Hindlimb muscle (tissue), 1 donor: ENCODE measurements at places on chromosomes 4 and X.

GRCh38 chrX:24575496-24575895 is 71.7 kb downstream of the PCYT1B start:
- DNase-seq: no peak

GRCh38 chr4:100071506-100071905 is 118.8 kb downstream of the DDIT4L start:
- no peak for DNase-seq

DNA sequence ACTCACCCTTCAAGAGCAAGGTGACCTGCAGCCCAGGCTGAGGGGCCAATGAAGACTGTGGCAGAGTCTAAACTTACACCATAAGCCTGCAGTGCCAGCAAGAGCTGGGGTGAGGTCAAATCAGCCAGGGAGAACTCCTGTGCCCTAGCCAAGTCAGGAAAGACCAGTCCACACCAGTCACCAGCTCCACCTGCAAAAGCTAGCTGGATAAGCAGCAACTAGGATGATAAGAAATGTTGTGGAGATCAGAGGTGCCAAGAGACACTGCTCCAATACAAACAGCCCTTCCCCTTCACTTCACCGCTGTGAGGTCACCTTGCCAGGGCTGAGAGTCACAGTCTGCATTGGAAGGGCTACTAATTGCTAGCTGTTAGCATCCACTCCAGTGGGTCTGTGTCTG is 31.3 kb downstream of the NIPAL1 start:
- DNase-seq: no peak

DNA sequence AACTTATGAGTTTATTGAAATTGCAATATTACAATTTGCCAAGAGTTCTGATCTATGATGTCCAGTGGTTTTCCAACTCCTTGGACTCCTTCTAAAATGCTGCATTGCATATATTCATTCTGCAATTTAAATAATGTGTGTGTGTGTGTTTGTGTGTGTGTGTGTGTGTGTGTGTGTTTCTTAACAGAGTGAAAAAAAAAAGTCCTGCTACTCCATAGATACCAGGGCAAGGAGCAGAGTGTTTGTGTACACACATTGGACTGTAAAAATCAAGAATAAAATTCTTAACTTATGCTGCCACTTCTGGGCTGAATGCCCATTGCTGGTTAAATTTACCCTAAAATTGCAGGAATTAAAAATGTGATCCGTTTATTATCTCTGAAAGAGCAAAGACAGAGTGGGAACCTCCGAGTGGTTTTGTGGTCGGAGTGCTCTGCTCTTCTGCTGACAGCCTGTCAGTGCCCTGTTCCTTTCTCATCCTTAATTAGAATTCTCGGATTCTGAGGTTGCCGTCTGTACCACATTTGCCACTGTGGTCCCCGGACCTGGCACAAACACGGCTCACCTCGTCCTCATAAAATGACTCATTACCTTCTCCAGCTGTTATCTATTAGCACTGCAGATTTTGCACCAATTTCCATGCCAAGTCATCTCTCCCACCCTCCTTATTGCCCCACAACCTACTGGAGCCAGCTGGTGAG is 355.5 kb downstream of the KCNIP4 start:
- DNase-seq: no peak

GRCh38 chr4:1603413-1604135 is 80.5 kb downstream of the FAM53A start:
- no peak for DNase-seq

DNA sequence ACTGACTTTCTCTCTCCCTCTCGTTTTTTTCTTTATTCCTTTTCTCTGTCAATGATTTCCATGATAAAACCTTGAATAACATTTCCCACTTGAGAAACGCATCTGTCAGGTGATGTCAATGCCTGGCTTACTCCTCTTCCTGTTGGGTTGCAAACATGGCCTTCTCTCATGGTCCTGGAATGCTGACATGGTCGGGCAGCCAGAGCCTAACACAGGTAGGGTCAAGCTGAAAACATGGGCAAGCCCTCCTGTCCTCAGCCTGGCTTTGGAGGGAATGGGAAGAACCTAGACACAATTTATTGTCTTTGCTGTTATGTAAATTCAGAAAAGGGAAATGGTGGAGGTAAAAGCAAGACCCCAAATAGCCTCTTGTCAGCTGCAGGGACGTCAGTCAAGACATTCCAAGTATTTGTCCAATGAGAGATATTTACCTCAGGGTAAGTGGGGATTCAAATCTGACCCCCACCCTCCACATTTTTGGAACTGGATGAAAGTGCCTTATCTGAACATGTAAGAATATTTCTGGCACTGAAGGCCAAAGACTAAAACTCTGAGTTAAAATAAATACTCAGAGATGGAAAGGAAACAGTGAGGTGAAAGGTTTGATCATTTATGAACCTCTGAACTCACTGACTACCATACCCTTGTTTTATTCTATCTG is 473.8 kb downstream of the SPRY1 start:
- no peak for DNase-seq

DNA sequence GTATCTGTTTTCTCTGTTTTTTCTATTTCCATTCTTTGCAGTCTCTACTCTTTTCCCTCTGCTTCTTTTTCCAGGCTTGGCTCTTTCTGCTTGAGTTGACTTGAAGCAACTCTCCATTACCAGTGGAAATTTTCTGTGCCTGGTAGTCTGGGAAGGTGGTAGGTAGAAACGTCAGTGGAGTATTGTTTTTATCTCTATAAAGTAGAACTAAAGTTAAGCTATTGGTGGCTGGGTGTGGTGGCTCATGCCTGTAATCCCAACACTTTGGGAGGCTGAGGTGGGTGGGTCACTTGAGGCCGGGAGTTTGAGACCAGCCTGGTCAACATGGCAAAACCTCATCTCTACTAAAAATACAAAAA is 438.1 kb upstream of the AR start:
- no peak for DNase-seq

- no peak for DNase-seq
These were observed 213.4 kb upstream of the LNX1 start for GRCh38 chr4:53804719-53805118.

GRCh38 chr4:162494935-162495334 is 331.1 kb upstream of the FSTL5 start:
- DNase-seq: no peak

DNA sequence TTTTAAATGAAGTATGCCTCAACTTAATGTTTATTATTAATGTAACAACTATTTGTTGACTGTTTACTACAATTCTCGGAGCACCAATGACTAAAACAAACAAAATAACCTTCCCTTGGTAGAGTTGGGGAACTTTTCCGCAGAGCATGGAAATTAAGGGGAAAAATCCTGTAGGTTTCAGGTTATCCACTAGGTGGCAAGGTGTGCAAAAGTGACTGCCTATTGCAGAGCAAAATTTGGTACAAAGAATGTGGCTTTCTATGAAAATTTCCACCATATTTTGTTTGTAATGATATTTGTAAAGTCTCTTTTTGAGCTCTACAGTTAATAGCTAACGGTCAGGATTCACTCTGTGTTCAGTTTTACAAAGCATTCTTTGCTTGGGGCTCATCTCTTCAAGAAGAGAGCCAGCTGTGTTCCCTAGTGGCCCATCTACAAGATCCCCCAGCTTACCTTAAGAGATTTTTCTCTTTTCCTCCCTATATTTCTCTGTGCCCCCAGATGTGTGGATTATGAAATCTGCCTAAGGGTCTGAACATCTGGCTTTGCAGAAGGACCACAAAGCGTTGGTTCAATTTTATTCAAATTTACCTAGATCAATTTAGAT is 61.1 kb downstream of the FBXO8 start:
- DNase-seq: no peak
